Fibroblast of lung (primary cell): ENCODE measurements at places on chromosomes 13 and 19. TPM values are rescaled to one million over a fixed set of nuclear protein-coding genes. Genes with fewer than 3 reads are reported as not detected.

SLC10A2 gene
- not detected in 2 replicates for total RNA-seq

WDR62 gene
- 0.26 and 2.8 TPM in 2 replicates for total RNA-seq

LINGO3 gene
- not detected in 2 replicates for total RNA-seq

SYNGR4 gene
- not detected in 2 replicates for total RNA-seq

LMTK3 gene
- under 0.01 and 0.17 TPM in 2 replicates for total RNA-seq

GPC5 gene
- 0.17 TPM in 1 of 2 replicates, not detected in the other for total RNA-seq

DNA sequence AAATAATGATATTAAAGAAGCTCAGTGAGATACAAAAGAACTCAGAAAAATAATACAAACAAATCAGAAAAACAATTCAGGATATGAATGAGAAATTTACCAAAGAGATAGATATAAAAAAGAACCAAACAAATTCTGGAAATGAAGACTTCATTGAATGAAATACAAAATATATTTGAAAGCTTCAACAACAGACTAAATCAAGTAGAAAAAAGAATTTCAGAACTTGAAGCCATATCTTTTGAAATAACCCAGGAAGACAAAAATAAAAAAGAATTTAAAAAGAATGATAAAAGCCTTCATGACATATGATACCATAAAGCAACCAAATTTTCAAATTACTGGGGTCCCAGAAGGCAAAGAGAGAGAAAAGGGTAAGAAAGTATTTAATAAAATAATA, 9.6 kb downstream of the LEUTX start:
- no peak for DNase-seq

DNA sequence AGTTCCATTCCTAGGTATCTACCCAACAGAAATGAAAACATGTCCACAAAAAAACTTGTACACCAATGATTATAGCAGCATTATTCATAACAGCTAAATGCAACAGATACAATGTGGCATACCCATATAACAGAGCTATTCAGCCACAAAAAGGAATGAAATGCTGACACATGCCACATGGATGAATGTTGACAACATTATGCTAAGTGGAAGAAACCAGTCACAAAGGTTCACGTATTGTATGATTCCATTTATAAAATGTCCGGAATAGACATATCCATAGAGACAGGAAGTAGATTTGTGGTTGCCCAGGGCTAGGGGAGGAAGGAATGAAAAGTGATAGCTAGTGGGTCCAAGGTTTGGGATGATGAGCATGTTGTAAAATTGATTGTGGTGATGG, 10.8 kb downstream of the CRYL1 start:
- DNase-seq, result no peak

- no peak for DNase-seq
Observed at GRCh38 chr13:29817604-29818378, 32.6 kb downstream of the UBL3 start.

DNA sequence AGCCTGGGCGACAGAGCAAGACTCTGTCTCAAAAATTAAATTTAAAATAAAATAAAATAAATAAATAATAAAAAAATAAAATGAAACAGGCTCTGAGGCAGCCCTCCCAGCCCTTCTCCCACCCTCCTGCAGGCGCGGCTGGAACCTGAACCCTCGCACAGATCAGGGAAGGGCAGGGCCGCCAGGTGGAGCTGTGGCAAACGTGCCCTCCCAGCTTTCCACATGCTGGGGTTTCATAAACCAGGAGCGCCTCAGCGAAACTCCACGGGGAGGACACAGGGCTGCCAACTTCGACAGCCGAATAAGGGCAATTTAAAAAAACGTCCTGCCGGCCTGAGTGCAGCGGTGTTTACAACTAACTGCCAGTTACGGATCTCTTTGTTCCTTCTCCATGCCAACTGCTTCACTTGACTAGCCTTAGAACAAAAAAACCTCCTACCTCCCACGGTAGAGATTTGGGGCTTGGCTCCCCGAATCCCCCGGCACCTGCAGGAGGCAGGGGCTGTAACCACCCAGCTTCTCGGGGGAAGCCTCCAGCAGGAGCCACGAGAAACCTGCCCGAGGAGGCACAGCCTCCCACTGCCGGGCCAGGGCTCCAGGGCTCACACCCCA, 15.9 kb downstream of the ZNF787 start:
- DNase-seq, result peak; percentile 85

GRCh38 chr19:4456843-4457653, 546 bp downstream of the UBXN6 start:
- peak; percentile 74 for DNase-seq

DNA sequence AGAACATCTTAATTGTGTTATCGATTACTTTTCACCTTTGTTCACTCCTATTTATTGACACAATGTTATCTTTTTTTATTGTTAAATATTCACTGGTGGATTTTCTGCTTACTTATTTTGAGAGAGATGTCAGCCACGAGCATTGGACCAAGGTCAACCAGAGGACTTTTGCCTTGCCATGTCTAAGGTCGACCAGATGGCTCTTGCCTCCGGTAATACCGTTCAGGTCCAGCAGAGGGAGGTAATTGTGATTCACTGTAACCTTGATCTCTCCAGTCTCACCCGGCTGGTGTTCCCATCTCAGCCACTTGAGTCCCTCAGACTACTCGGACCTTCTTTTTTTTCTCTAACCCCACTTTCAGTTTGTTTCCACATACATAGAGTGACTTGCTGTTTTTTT, 1438.1 kb downstream of the UQCRFS1 start:
- no peak for DNase-seq

DNA sequence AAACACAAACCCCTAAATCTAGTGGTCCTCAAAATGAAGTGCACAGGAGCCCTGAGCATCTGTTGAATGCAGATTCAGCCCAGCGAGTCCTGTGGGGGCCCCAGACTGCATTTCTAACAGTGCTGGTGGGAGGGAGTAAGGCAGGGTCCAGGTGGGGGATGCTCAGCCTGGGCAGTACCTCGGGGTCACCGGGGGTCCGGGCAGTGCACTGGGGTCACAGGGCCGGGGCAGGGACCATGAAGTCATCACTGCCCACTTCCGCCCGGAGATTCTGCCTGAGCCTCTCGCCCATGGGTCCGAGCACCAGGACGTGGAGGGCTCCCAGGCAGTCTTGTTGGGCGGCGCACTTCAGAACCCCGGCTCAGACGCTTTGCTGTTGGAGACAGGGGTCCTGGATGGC, 838 bp upstream of the ATP4B start:
- no peak for DNase-seq

DNA sequence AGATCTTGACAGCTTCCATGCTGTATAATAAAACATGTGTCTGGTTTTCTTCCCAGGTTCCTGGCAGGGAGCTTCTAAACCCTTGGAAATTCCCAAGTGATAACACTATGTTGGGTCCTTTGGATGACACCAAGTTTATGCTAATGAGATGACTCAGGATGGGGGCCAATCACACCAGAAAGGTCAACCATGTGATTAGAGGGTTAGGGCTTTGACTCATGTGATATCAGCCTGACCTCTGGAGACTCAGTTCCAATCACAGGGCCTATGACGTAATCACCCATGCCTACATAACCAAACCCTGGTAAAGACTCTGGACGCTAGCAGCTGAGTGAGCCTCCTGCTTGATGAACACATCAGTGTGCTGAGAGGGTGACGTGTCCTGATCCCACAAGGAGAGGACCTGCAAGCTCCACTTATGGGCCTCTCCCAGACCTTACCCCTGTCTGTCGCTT, 203.6 kb downstream of the DCLK1 start:
- peak; percentile 67 for DNase-seq

DNA sequence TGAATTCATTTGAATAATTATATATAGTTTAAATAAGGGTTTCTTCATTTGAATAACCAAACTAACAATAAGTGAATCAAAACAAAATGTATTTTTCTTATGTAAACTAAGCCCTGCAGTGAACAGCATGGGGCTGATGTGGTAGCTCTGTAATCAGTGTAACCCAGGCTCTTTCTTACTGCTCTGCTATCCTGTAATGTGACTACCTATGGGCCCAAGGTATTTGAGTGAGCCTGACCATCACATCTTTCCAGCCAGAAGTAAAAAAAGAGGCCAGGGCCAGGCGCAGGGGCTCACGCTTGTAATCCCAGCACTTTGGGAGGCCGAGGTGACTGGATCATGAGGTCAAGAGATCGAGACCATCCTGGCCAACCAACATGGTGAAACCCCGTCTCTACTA, 494.6 kb downstream of the DCT start:
- no peak for DNase-seq

- no peak for DNase-seq
Observed at GRCh38 chr13:77637588-77637987, 59.9 kb upstream of the SLAIN1 start.

- DNase-seq, result peak; percentile 76
Observed at GRCh38 chr13:45367358-45367757, 26.4 kb upstream of the TPT1 start.

DNA sequence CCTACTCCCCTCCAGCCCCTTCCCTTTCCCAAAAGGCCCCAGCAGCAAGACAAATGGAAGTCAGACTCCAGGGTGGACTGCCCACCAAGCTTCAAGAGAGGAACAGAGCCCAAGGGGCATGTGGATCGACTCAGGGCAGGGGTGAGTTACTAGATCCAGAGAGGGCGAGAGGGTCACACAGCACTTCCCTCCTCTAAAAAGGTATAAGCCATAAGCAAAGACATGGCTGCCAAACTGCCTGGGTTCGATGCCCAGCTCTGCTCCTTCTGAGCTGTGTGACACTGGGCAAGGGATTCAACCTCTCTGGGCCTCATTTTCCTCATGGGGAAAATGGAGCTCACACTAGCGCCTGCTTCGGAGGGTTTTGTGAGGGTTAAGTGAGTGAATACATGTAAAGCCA, 3.8 kb downstream of the PPP1R14A start:
- DNase-seq, result no peak

- no peak for DNase-seq
Observed at GRCh38 chr13:42645717-42646116, 71.8 kb downstream of the TNFSF11 start.
